ENCODE measurements at places on chromosomes 7 and 10. TPM values are rescaled to one million over a fixed set of nuclear protein-coding genes. Genes with fewer than 3 reads are reported as not detected.
A peak's percentile ranks its signal among the peaks of the same experiment; 100 is the strongest.

Gene CHPF2
- 83.2 TPM for total RNA-seq

Gene TAS2R4
- 2.9 TPM for total RNA-seq

Gene PRKCQ
- total RNA-seq: not detected

DNA sequence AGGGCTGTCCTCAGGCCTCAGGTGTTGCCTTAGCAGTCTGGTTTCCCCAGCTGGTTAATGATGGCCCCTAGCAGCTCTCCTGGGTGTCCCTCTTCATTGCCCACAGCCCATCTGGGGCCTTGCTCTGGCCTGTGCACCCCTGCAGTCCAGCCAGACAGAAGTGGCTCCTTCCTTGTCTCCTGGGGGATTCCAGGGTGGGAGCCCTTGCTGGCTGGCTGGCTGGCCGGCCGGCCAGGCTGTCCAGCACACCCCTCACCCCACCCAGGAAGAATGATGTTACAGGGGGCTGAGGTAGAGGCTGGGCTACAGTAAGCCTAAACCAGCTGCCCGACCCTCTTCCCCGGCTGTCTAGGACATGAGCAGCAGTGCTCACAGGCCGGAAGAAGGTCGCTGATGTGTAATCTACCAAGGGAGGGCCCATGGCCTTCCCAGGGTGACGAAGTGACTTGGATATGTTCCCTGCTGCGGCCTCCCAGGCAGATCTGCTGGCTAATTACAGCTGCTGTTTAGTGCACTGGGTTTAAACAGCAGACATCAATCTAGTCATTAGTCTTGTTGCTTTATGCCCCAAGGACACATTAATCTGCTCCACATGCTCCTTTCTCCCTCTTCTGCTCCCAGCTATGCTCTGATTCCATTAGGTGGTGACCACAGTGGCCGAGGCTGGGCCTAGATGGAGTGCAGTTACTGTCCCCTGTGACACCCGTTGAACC is 53.8 kb upstream of the LRRC4 start:
- no peak overlapping the region for H3K27ac ChIP-seq
- H3K4me3 ChIP-seq: no peak overlapping the region
- no peaks in the 10 kb centered on the region for H3K4me1 ChIP-seq
- no peaks in the 10 kb centered on the region for H3K27me3 ChIP-seq
- DNase-seq: peak; percentile 92
